ENCODE measurements at places on chromosomes 5 and 9. TPM values are rescaled to one million over a fixed set of nuclear protein-coding genes. Genes with fewer than 3 reads are reported as not detected.

The PRXL2C gene
- 11.2 TPM for total RNA-seq

The ADAMTS6 gene
- 1.7 TPM for total RNA-seq

The ENTPD2 gene
- total RNA-seq, result 0.15 TPM

The PCDHB11 gene
- total RNA-seq, result not detected

The PSIP1 gene
- 122 TPM for total RNA-seq

The TMEM8B gene
- 3.1 TPM for total RNA-seq

The NPR3 gene
- not detected for total RNA-seq

The ENTPD8 gene
- total RNA-seq, result not detected

The GTF3C4 gene
- 11.8 TPM for total RNA-seq

The C8G gene
- 3.2 TPM for total RNA-seq

The GKAP1 gene
- 3.8 TPM for total RNA-seq

GRCh38 chr9:135471791-135472640 lies 7.6 kb upstream of the PPP1R26 start:
- H3K4me1 ChIP-seq, result peaks cover 38% of the 10 kb centered on the region
- H3K27ac ChIP-seq, result no peak overlapping the region
- H3K4me3 ChIP-seq, result no peak overlapping the region
- peaks cover 9% of the 10 kb centered on the region for H3K36me3 ChIP-seq
- DNase-seq, result no peak

DNA sequence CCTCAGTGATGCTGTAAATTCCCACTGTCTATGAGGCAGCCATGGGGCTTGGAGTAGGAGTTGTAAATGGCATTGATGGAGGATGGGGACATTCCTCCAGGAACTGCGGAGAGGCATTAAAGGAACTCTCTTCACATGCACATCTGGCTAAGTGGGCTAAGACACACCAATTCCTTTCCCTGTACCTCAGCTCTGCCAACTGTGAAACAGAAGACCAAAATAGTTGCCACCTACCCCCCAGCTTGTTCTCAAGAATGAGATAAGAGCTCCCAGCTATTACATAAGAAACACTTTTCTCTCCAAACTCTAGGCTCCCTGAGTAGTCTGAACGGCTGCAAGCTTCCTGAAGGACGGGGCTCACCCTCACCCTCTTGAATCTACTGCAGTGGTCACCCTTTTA lies 144.6 kb upstream of the SLC30A5 start:
- H3K27me3 ChIP-seq, result peaks cover 5% of the 10 kb centered on the region
- H3K4me1 ChIP-seq, result no peaks in the 10 kb centered on the region
- H3K4me3 ChIP-seq, result no peak overlapping the region
- DNase-seq, result no peak
- no peaks in the 10 kb centered on the region for H3K36me3 ChIP-seq

GRCh38 chr5:6632324-6632887 lies 438 bp downstream of the NSUN2 start:
- H3K4me3 ChIP-seq, result peak overlapping the region; percentile 96
- H3K36me3 ChIP-seq, result peaks cover 54% of the 10 kb centered on the region
- peak overlapping the region; percentile 93 for H3K27ac ChIP-seq
- peaks cover 59% of the 10 kb centered on the region for H3K4me1 ChIP-seq
- DNase-seq, result no peak

DNA sequence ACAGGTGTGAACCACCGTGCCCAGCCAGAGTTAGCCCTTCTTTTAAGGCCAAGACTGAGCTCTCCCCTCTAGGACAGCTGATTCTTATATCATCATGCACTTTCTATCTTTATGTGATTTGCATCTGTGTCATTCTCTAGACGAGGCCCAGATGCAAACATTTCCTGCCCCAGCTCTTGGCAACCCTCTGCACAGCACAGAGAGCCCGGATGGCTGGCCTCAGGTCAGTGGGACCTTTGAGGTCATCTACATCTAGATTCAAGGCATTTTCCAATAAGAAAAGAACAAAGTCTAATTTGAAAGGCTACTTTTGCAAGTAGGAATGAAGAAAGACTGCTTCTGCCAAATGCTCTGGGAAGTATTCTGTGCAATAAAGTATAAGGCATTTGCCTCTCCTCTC lies 109.0 kb upstream of the DAB2 start:
- H3K27me3 ChIP-seq, result peaks cover 27% of the 10 kb centered on the region
- DNase-seq, result no peak
- no peaks in the 10 kb centered on the region for H3K36me3 ChIP-seq

DNA sequence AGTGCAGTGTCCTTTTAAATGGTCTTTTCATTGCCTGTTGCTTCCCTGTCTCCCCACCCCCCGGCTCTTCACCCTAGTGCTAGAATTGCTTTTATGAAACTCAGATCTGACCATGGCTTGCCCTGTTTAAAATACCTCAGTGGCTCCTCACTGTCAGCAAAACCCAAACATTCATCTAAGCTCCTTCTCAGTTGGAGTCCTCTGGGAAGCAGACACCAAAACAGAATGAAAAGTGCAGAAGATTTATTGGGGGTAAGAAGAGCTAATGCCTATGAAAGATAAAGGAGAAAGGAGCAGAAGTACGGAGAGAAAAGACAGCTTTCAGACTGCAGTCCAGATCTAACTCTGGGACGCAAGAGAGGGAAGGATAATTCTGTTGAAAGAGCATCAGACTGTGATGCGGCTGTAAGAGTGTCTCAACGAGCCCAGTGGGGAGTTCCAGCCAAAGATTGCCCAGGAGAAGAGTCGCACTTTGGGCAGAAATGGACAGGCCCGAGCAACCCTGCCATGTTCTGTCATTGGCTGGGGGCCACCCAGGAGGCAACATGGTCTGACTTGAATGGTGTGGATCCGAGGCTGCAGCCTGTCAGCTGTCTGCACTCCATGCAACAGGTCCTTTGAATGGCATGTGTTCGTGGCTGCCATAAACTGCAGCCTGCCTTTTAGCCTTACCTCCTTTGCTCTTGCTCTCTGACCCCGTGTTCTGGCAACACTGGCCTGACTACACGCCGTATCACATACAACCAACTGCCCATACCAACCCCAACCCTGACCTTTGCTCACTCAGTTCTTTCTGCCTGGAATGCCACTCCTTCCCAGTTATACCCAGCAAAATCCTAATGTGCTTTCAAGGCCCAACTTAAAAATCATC lies 55.9 kb downstream of the IRF1 start:
- no peaks in the 10 kb centered on the region for H3K27me3 ChIP-seq
- H3K27ac ChIP-seq, result peak overlapping the region; percentile 28
- DNase-seq, result no peak
- H3K4me3 ChIP-seq, result no peak overlapping the region
- peaks cover 89% of the 10 kb centered on the region for H3K4me1 ChIP-seq

- no peak for DNase-seq
- no peaks in the 10 kb centered on the region for H3K36me3 ChIP-seq
- no peaks in the 10 kb centered on the region for H3K27me3 ChIP-seq
- H3K4me3 ChIP-seq, result no peak overlapping the region
- H3K27ac ChIP-seq, result no peak overlapping the region
Measured at GRCh38 chr9:134425401-134425800, 99.1 kb downstream of the RXRA start.

DNA sequence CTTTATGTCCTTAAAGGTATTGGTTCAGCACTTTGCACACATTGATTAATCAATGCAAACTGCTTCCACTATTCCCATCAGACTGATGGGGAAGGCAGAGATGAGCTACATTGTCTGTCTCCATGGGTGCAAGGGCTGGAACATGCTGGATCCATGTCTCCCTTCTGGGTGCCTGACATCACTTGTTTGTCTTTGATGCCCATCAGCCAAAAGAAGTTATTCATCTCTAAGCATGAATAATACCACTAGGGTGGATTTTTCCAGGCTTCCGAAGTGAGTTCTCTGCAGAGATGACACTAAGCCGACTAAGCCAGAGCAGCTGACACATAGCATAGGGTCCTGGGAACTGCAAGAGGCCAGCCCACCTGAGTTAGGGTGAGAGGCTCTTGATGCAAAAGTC lies 8.7 kb downstream of the FGF1 start:
- no peak for DNase-seq
- H3K4me1 ChIP-seq, result no peaks in the 10 kb centered on the region
- H3K36me3 ChIP-seq, result no peaks in the 10 kb centered on the region
- peaks cover 5% of the 10 kb centered on the region for H3K27me3 ChIP-seq
- H3K4me3 ChIP-seq, result no peak overlapping the region

- no peak for DNase-seq
- H3K27me3 ChIP-seq, result peaks cover 65% of the 10 kb centered on the region
- no peaks in the 10 kb centered on the region for H3K36me3 ChIP-seq
Measured at GRCh38 chr5:159095866-159096242, 3.9 kb downstream of the EBF1 start.

DNA sequence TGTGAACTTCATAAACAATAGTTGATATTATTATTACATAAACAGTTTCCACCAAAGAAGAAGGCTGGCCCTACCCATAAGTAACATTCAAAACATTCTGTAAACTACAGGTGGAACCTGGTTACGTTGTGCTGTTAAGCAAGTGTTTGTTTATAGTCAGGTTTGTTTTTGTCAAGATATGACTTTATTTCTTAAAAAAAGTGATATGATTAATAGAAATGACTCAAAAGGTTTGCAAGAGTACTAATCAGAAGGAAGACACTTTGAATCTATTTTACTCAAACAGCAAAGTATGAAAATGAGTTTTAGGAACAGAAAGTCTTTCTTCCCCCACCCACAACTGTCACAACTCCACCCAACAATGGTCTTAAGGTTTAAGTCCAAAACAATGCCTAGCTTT lies 220.8 kb downstream of the PLK2 start:
- no peak overlapping the region for H3K27ac ChIP-seq
- no peaks in the 10 kb centered on the region for H3K36me3 ChIP-seq
- no peaks in the 10 kb centered on the region for H3K27me3 ChIP-seq
- H3K4me1 ChIP-seq, result no peaks in the 10 kb centered on the region
- no peak overlapping the region for H3K4me3 ChIP-seq

DNA sequence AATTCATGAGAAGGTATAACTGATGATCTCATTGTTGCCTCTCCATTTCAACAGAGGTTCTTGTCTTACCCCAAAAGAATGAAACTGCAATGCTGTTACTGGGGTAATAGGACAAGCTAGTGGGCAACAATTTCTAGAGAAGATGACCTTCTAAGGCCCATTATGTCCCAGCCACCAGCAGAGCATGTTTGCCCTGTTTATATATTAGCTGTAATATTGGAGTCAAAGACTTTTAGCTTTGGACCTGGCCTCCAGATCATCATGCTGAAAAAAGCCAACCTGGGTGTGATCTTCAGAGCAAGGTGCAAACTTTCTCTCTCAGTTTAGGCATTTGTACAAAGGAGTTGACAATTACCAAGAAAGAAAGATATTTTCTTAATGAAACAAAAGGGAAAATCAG lies 3.4 kb downstream of the ALDOB start:
- no peak overlapping the region for H3K4me3 ChIP-seq

DNA sequence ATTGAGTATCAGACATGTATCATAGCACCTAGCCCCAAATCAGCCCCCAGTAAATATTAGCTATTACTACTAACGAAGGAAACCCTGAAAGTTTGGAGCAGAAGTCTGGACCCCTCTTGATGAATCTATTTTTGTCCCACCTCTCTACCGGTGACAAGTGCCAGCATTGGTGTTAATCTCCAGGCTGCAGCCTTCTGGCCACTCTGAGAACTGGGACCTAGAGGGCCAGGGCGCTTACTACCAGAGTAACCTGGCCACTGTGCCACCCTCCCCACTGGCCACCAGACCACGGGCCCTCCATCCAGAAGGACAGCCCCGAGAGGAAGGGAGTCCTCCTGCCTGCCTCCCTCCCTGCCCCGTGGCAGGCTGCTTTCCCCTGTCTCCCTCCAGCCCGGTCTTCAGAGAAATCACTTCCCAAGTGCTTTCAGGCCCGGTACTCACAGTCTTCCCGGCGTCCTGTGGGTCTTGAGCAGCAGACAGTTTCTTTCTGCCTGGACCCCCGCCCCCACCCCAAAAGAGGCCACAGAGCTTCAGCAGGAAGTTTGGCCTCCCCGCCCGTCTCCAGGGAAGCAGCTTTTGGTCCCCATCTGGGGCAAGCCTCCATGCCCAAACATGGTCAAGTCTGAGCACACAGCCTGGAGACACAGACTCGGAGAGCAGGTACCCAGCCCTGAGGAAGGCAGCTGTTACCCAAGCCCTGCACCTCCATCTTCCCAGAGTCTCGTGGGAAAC lies at the start of gene KCNMB1:
Gene KCNMB1, minus strand, starts transcription at position 550 of the 732 bp plus-strand sequence. CDS start 3,920 bp downstream, outside the sequence.
- DNase-seq, result no peak
- no peak within 1 kb of the TSS for H3K4me3 ChIP-seq
- no peaks in the 10 kb centered on the region for H3K36me3 ChIP-seq
- H3K4me1 ChIP-seq, result peaks cover 15% of the 10 kb centered on the region

GRCh38 chr5:170171811-170172210 lies 61.0 kb upstream of the C5orf58 start:
- H3K27ac ChIP-seq, result no peak overlapping the region
- no peaks in the 10 kb centered on the region for H3K4me1 ChIP-seq
- no peak overlapping the region for H3K4me3 ChIP-seq
- H3K27me3 ChIP-seq, result peaks cover 21% of the 10 kb centered on the region

- no peak overlapping the region for H3K4me3 ChIP-seq
- no peak overlapping the region for H3K27ac ChIP-seq
- DNase-seq, result no peak
- no peaks in the 10 kb centered on the region for H3K4me1 ChIP-seq
Measured at GRCh38 chr9:80191108-80191507, 619.3 kb downstream of the TLE4 start.

GRCh38 chr5:132458226-132458560 lies 32.4 kb downstream of the IRF1 start:
- peaks cover 66% of the 10 kb centered on the region for H3K36me3 ChIP-seq
- peak overlapping the region; percentile 19 for H3K4me3 ChIP-seq
- H3K4me1 ChIP-seq, result peaks cover 96% of the 10 kb centered on the region
- no peaks in the 10 kb centered on the region for H3K27me3 ChIP-seq

- no peaks in the 10 kb centered on the region for H3K36me3 ChIP-seq
- no peak overlapping the region for H3K27ac ChIP-seq
- no peak for DNase-seq
- H3K27me3 ChIP-seq, result peaks cover 2% of the 10 kb centered on the region
Measured at GRCh38 chr5:174047472-174048099, 2.1 kb downstream of the NSG2 start.

DNA sequence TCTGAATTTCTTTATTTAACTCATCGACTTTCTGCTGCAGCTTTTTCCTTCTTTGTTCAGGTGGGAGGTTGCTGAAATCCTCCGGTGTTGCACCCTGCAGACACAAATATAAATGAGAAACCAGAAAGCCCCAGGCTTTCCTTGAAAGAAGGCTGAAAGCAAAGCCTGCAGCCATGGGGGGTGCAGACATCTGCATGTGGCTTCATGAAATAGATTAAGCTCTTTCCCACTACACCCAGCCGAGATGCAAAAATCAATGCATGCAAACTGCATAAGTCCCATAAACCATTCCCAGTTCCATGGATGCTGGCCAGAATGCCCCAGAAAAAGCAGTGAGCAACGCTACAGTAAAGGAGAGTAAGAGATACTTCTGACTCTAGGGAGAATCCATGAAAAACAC lies 73.6 kb downstream of the USP20 start:
- H3K27ac ChIP-seq, result peak overlapping the region; percentile 12
- DNase-seq, result no peak
